ENCODE measurements at places on chromosomes 3 and 15.

DNA sequence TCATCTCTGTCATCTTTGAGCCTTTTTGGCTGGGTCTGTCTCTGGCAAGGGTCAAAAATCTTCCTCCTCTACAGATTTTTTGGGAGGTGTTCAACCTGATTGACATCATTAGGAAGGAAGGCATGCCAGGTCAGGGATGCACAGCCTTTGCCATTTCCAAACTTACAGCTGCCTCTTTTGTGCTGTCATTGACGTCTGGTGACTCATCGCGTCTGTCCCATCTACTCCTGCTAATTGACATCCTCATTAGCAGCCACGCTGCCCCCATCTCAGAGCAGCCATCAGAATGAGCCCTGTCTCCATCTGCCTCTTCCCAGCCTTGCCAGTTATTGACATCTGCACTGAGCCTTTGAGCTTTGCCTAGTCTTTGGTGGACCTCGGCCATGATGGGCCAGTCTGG lies 53.0 kb downstream of the PDIA5 start:
- no peak for DNase-seq

DNA sequence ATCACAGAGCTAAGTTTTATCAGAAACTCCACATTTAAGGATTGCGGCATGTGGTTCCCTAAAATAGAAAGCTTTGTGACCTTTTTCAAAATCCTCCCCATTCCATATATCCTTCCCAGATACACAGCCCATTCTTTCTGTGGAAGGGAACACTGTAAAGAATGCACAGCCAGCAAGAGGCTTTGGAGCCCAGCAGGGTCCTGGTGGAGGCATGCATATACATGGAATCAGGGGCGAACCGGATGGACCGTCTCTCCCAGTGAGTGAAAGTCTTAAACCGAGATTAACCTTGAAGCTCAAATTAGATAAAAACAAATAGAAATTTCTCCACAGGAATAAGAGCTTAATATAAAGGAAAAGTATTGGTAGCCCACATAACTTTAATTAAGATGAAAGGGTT lies 436.2 kb upstream of the MDFIC2 start:
- no peak for DNase-seq

DNA sequence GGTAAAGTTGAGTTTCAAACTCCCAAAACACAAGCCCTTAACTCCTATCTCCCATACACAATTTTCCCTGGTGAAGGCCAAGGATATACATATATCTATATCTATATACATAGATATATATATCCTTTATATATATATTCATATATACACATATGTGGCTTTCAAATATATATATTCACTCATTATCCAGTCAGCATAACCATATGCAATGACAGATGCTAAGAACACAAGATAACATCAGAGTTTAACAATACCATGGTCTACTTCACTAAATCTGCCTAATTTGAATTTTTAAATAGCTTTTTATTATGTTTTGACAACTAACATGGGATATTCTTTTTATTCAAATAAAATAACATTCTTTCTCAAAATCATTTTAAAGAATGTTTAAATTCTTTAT lies 24.7 kb downstream of the ZBBX start:
- DNase-seq = no peak

GRCh38 chr3:25513642-25514266 lies 85.7 kb downstream of the RARB start:
- no peak for DNase-seq

- DNase-seq = peak; percentile 54
These were observed 482.4 kb upstream of the SGO1 start for GRCh38 chr3:20668411-20668810.

DNA sequence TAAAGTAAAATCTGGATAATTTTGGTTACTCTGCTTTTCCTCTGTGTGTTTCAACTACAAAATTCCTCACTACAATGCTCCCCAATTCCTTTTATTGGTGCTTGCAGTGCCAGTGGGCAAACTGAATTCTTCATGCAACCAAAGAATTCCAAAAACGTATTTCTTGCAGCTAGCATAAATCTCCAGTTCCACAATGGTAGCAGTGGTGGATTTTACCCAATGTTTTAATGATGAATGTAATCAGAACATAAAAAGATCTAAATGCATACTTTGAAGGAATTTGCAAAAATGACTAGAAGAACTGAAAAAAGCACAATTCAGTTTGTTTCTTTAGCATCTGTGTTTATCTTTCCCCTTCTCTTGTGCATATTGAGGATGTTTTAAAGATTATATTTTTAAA lies 359.6 kb upstream of the TPRG1 start:
- DNase-seq = no peak

- DNase-seq = no peak
These were observed 26.3 kb downstream of the FBXO22 start for GRCh38 chr15:75929799-75930565.

- DNase-seq = no peak
These were observed 79.7 kb upstream of the SNRK start for GRCh38 chr3:43206632-43207031.

DNA sequence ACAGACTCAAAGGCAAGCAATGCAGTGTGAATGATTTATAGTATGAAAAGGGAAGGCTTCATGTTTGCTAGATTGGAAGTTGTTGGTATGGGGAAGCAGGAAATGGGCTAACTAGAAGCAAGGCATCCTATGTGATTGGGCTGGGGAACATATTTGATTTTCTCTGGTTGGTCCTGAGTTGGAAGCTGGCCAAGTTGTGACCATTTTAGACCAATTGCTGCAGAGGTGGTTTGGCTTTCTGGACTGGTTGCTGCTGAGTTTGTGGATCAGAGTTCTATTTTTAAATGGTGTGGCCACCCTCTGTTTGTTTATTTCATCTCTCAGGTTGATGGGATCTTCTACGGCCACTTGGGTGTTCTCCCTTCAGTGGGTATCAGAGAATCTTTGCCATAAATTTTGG lies 39.7 kb downstream of the NUDT16 start:
- DNase-seq = peak; percentile 7

All from fibroblast of lung (primary cell).